ENCODE measurements at places on chromosomes 4 and X. TPM values are rescaled to one million over a fixed set of nuclear protein-coding genes. Genes with fewer than 3 reads are reported as not detected.
A peak's percentile ranks its signal among the peaks of the same experiment; 100 is the strongest.

The GAGE12J gene
- total RNA-seq = not detected

The USP27X gene
- total RNA-seq = 2.0 TPM

The TBX22 gene
- total RNA-seq = not detected

The CD40LG gene
- 153 TPM for total RNA-seq

The CYP2U1 gene
- total RNA-seq = 1.2 TPM

The NLGN4X gene
- total RNA-seq = not detected

The XAGE2 gene
- not detected for total RNA-seq

DNA sequence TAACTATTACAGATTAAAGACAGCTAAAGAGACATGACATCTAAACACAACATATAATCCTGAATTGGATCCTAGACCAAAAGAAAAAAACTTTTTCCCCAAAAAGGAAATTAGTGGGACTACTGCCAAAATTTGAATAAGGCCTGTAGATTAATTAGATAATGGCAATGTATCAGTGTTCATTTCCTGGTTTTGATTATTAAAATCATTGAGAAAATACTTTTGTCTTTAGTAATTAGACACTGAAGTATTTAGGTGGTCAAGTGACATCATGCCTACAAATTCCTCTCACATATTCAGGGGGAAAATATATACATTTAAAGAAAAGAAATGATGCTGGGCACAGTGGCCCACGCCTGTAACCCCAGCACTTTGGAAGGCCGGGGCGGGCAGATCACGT is 10.4 kb upstream of the USO1 start:
- H3K4me1 ChIP-seq = peaks cover 9% of the 10 kb centered on the region
- H3K27ac ChIP-seq = no peak overlapping the region
- H3K36me3 ChIP-seq = no peaks in the 10 kb centered on the region
- no peak overlapping the region for H3K4me3 ChIP-seq
- DNase-seq = no peak
- no peaks in the 10 kb centered on the region for H3K27me3 ChIP-seq

DNA sequence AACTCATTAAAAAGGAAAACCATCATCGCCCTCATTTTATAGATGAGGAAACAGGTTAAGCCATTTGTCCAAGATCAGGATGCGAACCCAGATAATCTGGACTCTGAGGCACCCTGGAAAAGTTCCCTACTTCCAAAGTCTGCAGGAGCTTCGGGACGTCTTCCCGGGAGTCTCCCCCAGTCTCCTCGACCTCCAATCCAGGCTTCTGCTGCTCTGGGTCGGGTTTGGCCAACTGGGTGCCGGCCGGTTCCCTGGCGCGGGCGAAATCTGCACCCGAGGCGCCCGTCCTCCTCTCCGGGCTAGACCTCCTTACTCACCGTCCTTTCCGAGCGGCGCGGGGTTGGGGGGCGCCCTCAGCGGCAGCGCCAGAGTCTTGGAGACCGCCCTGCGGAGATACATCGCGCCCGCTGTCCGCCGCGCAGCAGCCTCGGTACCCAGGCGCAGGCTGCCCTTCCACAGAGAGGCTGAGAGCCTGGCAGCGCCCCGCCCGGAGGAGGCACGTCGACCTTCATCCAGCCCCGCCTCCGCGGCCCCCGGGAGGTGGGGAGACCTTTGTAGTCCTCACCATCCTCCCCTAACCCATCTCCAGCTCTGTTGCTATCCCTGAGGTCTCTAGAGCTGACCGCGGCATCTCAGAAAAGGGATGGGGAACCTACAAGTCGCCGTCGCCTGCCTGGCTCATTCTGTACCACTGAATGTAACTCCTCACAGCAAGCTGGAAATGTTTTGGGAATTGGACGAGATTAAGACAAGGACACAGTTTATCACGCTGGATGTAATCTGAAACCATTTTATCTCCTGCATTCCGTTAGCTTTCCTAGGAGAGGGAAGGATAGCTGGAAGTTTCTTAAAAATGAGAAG is at the start of gene MGARP:
TSS of gene MGARP (minus strand) at position 466 of the 861 bp plus-strand sequence. CDS start at position 399, 67 bp downstream.
- H3K4me3 ChIP-seq = peak within 1 kb of the TSS; percentile 60
- peaks cover 13% of the 10 kb centered on the region for H3K4me1 ChIP-seq
- H3K27ac ChIP-seq = no peak within 1 kb of the TSS
- H3K27me3 ChIP-seq = peaks cover 40% of the 10 kb centered on the region
- DNase-seq = peak; percentile 30

GRCh38 chr4:120508036-120508435 is 414.5 kb downstream of the PRDM5 start:
- H3K4me3 ChIP-seq = no peak overlapping the region
- DNase-seq = no peak
- H3K27ac ChIP-seq = no peak overlapping the region
- H3K4me1 ChIP-seq = no peaks in the 10 kb centered on the region
- H3K36me3 ChIP-seq = no peaks in the 10 kb centered on the region

DNA sequence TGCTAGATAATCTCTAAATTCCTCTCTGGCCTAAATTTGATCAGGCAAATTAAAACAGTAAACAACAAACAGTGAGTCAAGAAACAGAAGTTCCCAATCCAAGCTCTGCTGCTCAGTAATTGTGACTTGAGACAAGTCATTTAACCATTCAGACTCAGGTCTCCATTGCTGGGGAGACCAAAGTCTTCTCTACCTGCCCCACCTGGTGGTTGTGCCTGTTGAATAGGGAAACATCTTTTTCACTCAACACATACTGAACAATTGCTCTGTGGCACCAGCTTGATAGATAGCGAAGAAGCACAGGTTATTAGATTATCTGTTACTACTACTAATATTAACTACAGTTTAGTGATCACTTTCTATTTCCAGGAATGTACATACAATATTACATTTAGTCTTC is 112.1 kb upstream of the EOLA2 start:
- H3K4me3 ChIP-seq = no peak overlapping the region
- no peaks in the 10 kb centered on the region for H3K4me1 ChIP-seq
- peak; percentile 8 for DNase-seq
- H3K27ac ChIP-seq = no peak overlapping the region
- H3K36me3 ChIP-seq = no peaks in the 10 kb centered on the region
- peaks cover 1% of the 10 kb centered on the region for H3K27me3 ChIP-seq

DNA sequence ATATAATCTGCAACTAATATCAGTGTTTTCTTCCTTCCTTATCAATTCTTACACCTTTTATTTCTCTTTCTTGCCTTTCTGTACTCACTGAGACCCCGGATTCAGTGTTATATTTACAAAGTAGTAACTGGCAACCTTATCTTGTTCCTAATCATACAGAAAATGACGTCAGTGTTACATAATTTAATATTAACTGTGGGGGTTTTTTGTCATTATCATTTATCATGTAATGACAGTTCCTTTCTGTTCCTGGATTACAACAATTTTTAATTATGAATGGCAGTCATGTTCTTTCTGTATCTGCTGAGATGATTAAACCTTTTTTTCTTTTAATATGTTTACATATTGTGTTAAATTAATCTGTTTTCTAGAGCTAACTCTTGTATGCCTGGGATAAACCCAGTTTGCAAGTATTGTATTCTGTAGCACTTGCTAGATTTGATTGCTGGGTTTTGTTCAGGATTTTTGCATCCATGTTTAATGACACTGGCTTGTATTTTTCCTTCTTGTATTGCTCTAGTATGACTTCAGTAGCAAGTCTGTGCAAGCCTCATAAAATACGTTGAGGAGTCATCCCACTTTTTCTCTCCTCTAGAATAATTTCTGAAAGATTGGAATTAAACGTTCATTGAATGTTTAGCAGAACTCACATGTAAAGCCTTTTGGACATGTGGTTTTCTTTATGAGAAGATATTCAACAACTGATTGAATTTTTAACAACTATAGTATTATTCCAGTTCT is 10.4 kb upstream of the HSPA4L start:
- H3K4me3 ChIP-seq = no peak overlapping the region
- H3K27me3 ChIP-seq = peaks cover 21% of the 10 kb centered on the region
- H3K27ac ChIP-seq = no peak overlapping the region
- no peaks in the 10 kb centered on the region for H3K4me1 ChIP-seq

DNA sequence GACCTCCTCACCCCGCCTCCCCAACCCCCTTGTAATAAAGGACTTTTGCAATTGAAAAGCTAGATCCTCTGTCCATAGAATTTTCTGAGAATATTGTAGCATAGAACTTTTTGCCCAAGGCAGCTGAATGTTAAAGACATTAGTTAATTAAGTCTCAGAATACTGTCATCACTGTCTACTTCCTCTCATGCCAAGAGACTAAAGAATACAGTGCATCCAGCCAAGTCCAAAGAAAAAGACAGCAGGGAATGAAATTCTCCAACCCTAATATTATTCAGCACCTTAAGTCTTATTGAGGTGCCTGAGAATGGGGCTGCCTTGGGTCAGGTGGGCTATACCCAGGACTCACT is 313.3 kb upstream of the GATB start:
- DNase-seq = no peak
- H3K27me3 ChIP-seq = no peaks in the 10 kb centered on the region
- no peak overlapping the region for H3K4me3 ChIP-seq
- no peak overlapping the region for H3K27ac ChIP-seq

DNA sequence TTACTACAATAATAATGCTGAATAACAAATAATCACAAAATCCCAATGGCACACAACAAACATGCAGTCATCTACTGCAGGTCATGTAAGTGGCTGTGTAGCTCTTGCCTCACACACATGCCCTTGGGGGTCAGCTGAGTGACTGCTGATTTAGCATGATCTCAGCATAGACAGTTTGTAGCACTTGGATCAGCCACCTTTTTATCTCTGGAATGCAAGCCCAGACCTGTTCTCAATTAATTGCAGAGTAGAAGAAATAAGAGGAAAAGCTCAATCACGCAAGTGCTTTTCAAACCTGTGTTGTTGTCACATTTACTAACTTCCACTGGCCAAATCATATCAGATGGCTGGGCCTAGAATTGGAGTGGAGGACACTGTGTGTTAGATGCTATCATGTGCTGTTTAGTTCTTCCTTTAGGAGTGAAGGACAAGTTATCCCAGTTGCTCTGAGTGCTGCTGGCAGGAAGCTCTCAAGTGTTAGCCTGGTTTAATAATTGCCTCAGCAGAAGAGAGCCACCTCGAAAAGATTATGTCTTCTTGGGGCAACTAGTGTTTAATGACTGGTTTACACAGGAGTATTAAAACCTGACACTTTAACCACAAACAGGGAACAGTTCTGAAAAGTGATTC is 128.3 kb upstream of the EPHA5 start:
- no peaks in the 10 kb centered on the region for H3K36me3 ChIP-seq
- no peaks in the 10 kb centered on the region for H3K4me1 ChIP-seq
- no peaks in the 10 kb centered on the region for H3K27me3 ChIP-seq
- H3K27ac ChIP-seq = no peak overlapping the region

GRCh38 chrX:113470166-113470565 is 629.5 kb upstream of the AMOT start:
- no peak overlapping the region for H3K27ac ChIP-seq
- H3K36me3 ChIP-seq = no peaks in the 10 kb centered on the region
- H3K27me3 ChIP-seq = no peaks in the 10 kb centered on the region
- H3K4me3 ChIP-seq = no peak overlapping the region
- DNase-seq = no peak

GRCh38 chrX:79281775-79282174 is 85.4 kb downstream of the ITM2A start:
- no peak for DNase-seq
- H3K27ac ChIP-seq = no peak overlapping the region
- no peaks in the 10 kb centered on the region for H3K27me3 ChIP-seq
- peaks cover 7% of the 10 kb centered on the region for H3K4me1 ChIP-seq
- H3K36me3 ChIP-seq = peaks cover 21% of the 10 kb centered on the region

DNA sequence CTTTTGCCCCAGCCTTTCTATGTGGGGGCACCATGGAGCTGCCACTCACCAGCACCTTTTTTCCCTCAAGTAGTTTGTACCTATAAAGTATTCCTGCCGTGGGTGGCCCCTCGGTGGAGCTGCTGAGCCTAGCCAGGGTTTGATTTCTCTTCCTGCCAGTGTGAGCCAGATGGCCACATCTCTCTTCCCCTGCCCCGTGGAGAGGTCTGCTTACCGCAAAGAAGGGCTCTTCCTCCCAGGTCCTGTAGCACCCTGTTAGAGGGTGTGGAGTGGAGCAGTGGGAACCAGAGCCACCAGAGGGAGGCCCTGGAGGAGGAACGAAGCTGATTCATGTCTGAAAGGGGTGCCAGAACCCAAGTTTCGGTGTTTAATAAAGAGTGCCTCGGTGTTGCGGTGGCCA is 95.4 kb downstream of the PTTG2 start:
- no peak overlapping the region for H3K27ac ChIP-seq
- H3K4me3 ChIP-seq = no peak overlapping the region
- H3K4me1 ChIP-seq = no peaks in the 10 kb centered on the region
- peaks cover 18% of the 10 kb centered on the region for H3K36me3 ChIP-seq
- H3K27me3 ChIP-seq = no peaks in the 10 kb centered on the region
